ENCODE measurements at places on chromosomes 7 and 10.
A peak's percentile ranks its signal among the peaks of the same experiment; 100 is the strongest.

GRCh38 chr10:13072339-13072738 lies 27.6 kb upstream of the OPTN start:
- no peak for DNase-seq

DNA sequence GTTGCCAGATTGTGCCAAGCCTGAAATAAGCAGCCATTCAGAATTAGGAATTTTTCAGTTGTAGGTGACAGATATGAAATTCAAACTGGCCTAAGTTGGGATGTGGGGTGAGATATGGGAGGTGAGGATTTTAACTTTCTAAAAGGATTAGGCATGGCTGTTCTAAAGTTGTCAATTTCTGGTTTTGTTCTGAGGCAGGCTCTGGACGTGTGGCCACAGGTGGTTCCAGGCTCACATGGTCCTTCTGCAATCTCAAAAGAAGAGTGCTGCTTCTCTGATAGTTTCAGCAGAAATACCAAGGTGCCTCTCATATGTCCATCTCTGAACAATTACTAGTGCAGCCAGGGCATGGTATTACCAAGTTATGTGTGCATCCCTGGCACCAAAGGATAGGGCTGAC lies 21.4 kb downstream of the EFCAB10 start:
- DNase-seq = no peak

- no peak for DNase-seq
These were observed 2.2 kb upstream of the SLC26A4 start for GRCh38 chr7:107658467-107658866.

DNA sequence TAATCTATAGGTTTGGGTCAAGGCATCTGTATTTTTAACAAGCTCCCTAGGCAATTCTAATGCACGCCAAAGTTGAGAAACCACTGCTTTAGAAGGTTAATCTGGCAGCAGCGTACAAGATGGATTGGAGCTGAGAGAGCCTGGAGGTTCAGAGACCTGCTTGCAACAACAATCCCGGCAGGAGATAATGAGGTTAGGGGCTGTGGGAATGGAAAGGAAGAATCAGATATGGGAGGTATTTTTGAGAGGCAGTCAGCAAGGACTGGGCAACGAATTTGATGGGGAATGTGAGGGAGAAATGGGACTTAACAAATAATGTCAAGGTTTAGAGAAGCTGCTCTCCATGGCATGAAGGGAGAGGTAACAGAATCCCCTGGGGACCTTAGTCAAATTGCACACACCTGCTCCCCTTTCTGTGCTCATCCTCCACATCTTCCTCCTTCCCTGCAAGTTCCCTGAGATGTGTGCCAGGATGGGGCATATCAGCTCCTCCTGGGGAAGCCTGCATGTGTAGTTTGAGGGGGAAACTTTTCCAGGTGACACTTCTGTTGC lies 731.0 kb upstream of the GALNT17 start:
- no peak for DNase-seq

DNA sequence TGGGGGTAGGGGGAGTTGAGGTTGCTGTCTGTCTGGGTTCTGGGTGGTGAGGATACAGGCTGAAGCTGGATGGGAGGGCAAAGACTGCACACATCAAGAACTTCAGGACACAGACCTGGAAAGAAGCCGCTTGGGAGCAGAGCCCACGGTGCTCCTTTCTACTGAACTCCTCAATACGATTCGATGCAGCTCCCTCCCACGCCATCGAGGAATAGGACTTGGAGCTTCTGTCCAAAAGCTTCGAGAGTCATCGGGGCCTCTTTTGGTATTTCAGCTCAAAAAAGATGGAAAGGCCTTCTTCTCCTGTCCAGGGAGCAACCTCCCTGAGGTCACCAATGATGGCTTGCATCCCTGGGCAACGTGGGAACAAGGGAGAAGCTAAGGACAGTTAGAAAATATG lies 407.1 kb upstream of the MGMT start:
- DNase-seq = no peak

DNA sequence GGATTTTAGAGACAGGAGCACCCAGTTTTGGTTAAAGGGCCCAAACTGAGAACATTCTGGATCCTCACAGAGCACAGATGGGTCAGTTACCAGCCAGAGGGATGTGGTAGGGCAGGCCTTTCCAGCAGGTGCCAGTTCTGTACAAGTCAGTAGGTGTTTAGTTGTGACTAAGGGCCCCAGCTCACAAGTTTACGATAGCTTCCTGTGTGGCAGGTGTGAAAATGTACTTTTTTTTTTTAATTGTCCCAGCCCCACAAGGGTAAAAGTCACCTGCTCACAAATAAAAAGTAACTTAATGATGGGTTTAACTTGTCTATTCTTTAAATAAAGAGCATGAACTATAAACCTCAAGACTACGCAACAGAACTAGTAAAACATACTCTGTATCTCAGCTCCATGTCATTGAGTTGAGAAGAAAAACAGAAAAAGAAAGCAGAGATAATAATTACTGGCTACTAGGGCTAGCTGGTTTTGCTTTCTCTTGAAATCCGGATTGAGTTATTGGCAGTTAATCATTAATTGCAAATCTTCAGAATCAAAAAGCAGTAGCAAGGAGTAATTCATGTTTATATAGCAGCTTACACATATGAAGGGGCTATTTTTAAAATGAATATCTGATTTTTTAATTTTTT lies 15.4 kb downstream of the NFE2L3 start:
- no peak for DNase-seq

- DNase-seq = no peak
These were observed 12.9 kb upstream of the CSGALNACT2 start for GRCh38 chr10:43125274-43125845.

DNA sequence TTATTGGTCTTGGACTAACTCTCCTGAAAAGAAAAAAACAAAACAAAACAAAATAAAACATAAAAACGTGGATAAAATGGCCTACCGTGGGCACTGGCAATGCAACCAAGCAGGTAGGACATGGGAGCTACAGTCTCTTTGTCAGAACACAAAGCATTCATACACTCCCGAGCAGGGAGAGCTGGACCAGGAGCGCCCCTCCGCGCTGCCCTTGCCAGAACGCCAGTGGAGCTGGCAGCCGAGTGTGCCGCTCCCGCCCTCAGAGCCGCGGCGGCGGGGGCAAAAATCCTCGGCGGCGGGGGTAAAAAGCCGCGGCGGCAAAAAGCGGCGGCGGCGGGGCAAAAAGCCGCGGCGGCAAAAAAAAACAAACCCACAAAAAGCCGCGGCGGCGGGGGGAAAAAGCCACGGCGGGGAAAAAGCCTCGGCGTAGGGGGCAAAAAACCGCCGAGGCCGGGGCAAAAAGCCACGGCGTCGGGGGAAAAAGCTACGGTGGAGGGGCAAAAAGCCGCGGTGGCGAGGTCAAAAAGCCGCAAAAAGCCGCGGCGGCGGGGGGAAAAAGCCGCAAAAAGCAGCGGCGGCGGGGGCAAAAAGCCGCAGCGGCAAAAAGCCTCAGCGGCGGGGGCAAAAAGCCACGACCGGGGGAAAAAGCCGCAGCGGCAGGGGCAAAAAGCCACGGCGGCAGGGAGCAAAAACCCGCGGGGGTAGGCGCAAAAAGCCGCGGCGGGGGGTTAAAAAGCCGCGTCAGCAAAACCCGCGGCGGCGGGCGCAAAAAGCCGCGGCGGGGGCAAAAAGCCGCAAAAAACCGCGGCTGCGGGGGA lies 418.1 kb downstream of the ZNF716 start:
- no peak for DNase-seq

DNA sequence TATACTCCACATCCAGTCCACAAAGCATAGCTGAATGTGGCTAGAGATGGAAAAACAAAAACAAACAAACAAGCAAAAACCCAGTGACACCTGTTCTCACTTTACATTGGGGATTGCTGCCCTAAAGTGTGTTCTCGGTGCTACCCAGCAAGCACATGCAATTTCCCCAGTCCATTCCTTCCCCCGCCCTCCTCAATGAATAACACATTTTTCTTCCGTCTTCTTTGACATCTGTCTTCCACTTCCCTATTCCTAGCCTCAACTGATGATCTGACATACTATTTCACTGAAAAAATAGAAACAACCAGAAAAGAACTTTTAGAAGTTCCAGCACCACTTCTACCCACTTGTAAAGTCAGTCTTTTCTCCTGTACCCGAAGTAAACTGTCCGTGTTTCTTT lies 147.1 kb downstream of the MALRD1 start:
- DNase-seq = no peak

DNA sequence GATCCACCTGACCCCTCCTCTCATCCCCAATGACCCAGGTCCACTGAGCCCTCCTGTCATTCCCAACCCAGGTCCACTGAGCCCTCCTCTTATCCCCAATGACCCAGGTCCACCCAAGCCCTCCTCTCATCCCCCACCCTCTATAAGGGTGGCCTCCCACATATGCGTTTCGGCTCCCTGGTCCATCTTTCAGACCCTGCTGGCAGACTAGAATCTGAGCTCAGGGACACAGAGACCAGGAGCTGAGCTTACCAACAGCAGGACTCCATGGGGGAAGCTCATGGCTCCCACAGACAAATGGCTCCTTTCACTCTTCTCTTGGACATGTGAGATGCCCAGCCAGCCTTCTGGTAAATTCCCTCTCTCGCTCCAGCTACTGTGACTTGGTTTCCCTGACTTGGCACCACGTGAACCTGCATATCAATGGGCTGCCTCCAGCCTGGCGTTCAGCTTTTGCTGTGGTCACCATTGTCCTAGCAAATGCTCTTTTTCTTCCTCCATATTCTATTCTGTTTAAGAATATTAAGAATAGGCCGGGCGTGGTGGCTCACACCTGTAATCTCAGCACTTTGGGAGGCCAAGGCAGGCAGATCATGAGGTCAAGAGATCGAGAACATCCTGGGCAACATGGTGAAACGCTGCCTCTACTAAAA lies 24.8 kb upstream of the INPP5A start:
- DNase-seq = no peak

GRCh38 chr10:93272884-93273675 lies 199.4 kb downstream of the CYP26A1 start:
- no peak for DNase-seq

DNA sequence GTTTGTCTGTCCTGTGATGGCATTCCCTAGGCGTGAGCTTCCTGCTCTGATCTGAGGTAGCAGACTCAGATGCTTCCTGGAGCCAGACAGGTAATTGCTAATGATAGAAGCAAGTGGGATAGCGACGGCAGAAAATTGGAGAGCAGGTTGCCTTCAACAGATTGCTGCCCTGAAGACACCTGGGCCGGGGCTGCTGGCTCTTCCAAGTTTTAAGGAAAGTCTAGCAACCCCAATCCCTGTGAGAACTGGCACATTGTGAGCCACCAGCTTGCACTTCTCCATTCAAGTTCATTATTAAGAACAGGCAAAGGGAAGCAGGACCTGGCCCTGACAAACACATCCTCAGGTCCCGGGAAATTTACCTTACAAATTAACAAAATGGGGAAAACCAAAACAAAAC lies 50.8 kb downstream of the ITPRID1 start:
- DNase-seq = no peak

DNA sequence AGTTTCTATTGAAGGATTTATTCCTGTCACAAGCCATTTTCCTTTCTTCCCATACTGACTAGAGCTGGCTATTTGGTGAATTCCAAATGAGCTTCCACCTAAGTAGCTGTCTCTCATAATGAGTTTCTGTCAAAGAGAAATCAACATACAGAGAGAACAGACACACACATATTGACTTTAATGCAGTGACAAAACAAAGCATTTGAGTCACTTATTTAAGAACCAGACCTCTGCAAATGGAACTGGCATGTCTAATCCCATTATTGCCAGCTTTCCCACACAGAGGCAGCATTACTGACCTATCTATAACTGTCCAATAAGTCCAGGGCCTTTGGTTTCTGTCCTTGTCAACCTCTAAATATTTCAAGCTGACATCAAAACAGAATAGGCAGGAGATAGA lies 179.3 kb upstream of the CSTF2T start:
- no peak for DNase-seq

GRCh38 chr10:4834898-4835405 lies 8.9 kb downstream of the AKR1E2 start:
- no peak for DNase-seq

DNA sequence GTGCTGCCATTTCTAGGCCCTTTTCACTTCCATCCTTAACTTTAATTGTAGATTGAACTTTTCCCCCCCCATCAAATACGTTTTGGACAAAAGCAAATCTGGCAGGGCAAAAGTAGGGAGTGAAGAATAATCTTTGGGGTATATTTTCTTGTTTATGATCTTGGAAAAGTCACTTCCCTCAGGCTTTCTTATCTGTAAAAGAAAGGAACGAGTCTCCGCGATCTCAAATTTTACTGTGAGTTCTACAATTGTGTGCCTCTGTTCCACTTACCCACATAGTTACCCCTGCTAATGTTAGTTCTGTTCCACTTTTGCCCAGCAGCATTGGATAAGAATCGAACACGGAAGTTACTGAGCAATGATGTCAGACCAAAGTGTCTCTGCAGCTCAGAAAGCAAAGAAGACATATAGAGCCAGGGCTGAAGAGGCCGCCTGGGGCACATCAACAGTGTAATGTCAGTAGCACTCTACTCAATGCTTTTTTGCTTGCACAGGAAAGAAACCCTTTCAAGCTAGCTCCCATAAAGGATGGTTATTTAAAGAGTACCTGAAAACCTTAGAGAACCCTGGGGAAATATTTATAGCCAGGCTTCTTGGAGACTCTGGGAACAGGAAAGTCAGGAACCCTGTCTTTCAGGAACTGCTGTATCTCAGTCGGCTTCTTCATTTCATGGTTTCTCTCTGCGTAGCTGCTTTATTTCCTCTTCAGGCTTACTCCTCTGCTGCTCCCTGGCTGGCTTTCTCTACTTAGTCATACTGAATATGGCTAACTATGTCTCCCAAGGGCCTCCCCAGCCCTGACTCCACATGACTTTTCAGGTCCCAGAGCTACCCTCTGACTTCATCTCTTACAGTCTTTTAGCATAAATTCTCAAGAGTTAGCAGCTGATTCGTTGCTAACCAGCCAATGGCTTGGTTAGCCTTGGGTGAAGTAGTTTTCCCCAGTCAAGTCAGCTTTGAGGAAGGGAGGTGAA lies 123.7 kb upstream of the FAM3C start:
- no peak for DNase-seq

GRCh38 chr10:121324678-121325213 lies 273.5 kb downstream of the FGFR2 start:
- DNase-seq = no peak

GRCh38 chr7:8638076-8638475 lies 204.7 kb downstream of the NXPH1 start:
- DNase-seq = peak; percentile 96

GRCh38 chr7:36820527-36821170 lies 96.4 kb upstream of the AOAH start:
- DNase-seq = peak; percentile 4

DNA sequence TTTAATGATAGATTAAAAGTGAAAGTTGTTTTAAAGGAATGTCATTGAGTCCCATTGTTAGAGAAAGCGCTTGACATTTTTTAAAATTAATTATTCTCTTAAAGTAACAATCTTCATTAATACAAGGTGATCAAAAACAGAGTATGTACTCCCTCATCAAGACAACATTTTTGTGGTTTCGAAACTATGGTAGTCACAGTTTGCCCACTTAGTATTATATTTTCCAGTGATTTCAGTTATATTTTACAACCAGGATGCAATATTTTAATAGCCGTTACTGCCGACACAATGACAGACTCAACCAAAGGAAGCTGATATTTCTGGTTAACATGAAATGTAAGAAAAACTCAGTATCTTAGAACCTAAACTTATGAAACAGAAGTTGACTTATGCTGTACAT lies 31.3 kb downstream of the MKX start:
- DNase-seq = no peak
